Kidney epithelial cell (primary cell): ENCODE measurements at places on chromosomes 2 and 18. TPM values are rescaled to one million over a fixed set of nuclear protein-coding genes. Genes with fewer than 3 reads are reported as not detected.

GREB1L gene
- total RNA-seq, result 1.5 and 1.8 TPM in 2 replicates

PPP4R3B gene
- total RNA-seq, result 42.5 and 48.1 TPM in 2 replicates

TMEM163 gene
- 1.9 and 2.4 TPM in 2 replicates for total RNA-seq

CD8B2 gene
- not detected in 2 replicates for total RNA-seq

RGPD3 gene
- total RNA-seq, result 0.14 and 0.46 TPM in 2 replicates

FLACC1 gene
- total RNA-seq, result 0.14 and 0.54 TPM in 2 replicates

FECH gene
- total RNA-seq, result 52.9 and 58.3 TPM in 2 replicates

LPIN1 gene
- total RNA-seq, result 23.6 and 30.6 TPM in 2 replicates

- no peak for DNase-seq
These were observed 43.4 kb upstream of the OTOF start for GRCh38 chr2:26521054-26521912.

DNA sequence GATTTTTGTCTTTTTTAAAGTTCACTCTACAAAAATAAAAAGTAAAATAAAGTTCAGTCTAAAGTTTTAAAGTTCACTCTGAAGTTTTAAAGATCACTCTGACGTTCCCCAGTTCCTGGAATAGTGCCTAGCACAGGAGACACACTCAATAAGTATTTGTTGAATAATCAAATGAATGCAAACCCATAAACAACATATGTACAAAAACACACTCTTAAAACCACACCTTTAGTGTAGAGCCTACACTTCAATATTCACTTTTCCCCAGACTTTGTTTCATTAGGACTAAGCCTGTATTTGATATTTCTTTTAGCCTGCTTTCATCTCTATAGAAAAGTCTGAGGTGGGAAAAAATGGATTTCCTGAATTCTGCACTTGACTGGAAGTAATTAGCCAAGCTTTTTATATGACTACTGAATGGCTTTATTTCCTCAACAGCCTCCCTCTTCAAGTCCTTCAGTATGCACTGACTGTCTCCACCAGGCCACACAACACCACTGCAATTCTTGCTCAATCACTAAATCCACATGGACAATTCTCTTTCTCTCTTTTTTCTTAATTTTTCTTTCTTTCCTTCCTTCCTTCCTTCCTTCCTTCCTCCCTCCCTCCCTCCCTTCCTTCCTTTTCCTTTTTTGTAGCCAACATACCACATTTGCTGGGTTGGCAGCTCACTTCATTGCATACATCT, 104.6 kb downstream of the SS18 start:
- DNase-seq, result no peak

GRCh38 chr18:35983818-35984217, 11.3 kb downstream of the RMP24 start:
- no peak for DNase-seq

GRCh38 chr2:100344433-100344832, 22.1 kb upstream of the LONRF2 start:
- no peak for DNase-seq

GRCh38 chr2:151543876-151544275, 134.2 kb downstream of the RIF1 start:
- DNase-seq, result no peak

DNA sequence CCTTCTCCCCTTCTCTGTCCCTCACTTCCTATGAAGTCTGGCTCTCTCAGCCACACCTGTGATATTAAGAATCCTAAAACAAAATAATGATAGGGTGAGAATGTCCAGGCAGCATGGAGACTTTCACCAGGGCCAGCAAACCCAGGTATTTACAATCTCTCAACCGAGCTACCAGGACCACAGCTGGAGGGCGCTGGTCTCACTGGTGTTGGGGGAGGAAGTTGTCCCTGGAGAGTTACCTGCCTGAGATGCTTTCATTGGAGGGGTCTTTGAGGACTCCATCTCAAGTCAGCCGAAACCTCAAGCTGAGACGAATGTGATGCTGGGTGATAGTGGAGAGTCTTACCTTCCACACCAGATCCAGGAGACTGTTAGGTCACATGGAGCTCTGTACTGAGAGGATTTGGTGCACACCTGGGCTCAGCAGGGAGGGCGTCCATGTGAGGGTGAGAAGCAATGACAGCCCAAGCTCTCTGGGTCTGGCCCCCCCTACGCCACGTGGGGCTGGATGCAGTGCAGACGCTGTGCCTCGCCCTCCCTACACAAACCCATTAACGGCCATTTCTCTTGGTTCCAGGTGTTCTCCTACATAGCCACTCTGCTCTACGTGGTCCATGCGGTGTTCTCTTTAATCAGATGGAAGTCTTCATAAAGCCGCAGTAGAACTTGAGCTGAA, 27.4 kb downstream of the MAL start:
- DNase-seq, result no peak

GRCh38 chr2:47631792-47632398, 151.1 kb upstream of the MSH6 start:
- DNase-seq, result peak; percentile 55

- DNase-seq, result no peak
These were observed 1337.2 kb upstream of the NRXN1 start for GRCh38 chr2:52369178-52369577.

GRCh38 chr2:241869087-241869961, at the start of gene RTP5:
Gene RTP5 (plus strand): TSS chr2:241869729. CDS start chr2:241869757, 28 bp downstream.
- DNase-seq, result no peak

DNA sequence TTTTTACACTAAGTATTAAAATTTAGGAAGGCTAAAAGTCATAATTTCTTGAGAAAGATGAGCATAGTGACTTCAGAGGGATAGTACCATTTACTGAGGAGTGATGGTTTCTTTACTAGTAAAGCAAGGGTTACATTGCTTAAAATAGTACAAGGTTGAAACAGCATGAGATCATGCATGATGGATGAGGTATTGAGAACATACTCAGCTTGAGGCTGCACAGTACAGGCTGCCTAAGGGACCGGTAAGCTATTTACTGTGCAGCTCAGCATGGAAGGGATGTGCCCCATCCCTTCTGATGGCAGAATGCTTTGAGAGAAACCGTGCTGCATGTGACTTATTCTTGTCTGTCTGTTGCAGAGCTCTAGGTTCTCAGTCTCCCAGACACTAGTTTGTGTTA, 122.1 kb downstream of the EML6 start:
- no peak for DNase-seq

- DNase-seq, result no peak
These were observed 52.4 kb downstream of the TNS1 start for GRCh38 chr2:217950401-217950871.

- DNase-seq, result no peak
These were observed 3.1 kb downstream of the DSC3 start for GRCh38 chr18:31039426-31039825.

DNA sequence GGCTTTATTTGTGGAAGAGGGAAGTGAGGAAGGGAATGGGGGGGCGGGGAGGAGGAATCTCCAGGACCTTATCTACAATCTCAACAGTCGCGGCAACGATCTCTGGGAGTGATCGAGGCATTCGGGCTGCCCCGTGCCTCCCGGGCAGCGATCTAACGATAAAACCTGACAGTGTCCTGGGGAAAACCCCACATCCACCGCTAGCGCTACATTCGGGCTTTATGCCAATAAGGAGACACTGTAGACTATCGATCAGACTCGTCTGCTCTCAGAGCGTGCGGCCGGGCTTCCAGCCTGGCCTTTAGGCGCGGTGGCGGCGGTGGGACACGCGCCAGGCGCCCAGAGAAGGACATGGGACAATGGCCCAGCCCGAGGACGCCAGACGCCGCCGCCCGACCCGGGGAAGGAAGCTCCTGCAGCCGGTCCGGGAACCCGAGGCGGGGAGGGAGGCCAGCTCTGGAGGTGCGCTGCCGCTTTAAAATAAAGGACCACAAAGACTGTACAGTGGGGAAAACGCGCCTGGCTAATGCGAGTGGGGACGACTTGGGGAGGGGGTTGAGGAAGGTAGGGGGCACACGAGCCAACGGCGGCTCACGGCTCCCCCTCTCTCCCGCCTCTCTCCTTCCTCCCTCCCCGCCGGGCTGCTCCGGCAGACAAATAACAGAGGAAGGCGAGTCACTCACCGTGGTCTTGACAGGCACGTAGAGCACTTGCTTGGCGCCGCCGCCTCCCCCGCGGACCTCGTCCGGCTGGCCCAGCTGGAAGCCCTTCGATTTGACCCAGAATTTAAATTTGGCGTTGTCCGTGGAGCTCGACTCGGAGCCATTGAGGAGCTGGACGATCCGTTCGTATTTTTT, 2.2 kb downstream of the NOL4 start:
- no peak for DNase-seq

DNA sequence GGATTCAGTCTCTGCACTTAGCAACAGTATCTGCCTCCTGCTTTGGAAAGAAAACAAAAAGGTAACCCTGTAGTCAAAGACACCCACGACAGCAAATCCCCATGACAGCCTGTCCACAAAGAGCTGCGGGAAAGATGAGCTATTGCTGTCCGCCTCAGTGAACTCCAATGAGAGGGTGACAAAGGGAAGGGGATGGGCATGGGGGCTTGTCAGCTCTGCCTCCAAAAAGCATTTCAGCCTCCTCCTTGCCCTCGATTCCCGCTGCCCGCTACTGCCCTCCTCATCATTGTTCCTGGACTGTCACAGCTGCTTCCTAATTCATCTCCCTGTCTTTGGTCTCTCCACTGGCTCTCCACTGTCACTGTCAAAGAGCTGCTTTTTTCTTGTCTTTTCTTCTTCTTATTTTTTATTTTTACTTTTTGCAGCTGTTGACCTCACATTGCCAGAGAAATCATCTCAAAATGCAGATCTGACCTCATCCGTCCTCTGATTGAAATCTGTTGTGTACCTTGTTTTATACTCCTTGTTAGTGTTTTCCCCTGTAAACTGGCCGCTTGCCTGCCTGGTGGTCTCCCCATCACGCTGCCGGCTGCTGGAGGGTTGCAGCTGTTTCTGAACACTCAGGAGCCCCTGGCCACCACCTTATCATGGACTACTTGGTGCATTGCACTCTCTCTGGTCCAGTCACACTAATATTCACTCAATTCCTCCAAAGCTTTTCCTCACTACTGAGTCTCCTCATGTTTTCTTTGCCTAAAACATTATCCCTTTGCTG, 7.9 kb upstream of the E2F6 start:
- no peak for DNase-seq

DNA sequence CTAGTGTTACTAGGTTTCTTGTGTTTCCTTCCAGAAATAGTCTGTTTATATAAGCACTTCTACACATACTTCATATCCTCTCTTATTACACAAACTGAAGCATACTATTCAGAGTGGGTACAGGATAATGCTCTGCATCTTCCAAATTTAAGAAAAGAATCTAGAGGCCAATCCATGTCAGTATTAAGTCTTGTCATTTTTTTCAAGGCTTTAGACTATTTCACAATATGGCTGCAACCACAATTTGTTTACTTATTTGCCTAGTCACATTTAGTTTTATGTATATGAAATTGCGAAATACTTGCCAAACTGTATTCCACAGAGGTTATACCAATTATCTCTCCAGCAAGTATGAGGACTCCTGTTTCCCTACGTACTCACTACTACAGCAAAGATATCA, 27.9 kb downstream of the IWS1 start:
- no peak for DNase-seq

DNA sequence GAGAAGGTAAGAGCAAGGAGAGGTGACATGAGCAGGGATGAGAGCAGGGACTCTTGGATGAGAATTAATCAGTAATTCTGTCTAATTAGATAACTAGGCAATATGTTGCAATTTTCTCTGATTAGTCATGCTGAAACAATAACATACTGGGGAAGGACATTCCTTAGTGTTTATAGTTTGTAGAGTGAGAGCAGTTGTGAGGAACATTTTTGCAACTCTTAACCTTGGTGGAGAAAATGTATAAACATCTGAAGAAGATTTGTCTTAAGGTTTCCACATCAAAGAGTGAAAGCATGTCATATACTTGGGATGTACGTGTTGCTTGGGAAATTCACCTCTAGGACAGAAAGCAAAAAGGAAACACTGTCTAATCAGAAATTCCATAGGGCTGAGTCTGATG, 955.4 kb upstream of the FANCL start:
- peak; percentile 16 for DNase-seq

GRCh38 chr18:25853691-25854433, 236.6 kb downstream of the SS18 start:
- DNase-seq, result no peak

DNA sequence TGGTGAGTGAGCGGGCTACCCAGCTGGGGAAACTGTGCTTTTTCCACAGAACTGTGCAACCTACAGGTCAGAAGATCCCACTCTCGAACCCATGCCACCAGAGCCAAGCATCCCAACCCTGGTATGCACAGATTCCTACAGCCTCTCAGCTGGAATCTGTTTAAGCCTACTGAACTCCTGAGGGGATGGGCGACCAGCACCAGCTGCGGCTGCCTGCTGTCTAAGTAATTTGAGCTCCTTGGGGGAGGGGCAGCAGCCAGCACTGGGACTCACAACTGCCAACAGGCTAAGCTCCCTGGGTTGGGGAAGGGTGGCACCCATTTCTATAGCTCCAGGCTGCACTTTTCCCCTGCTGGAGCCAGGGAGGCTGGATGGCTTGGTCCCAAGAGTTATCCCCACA, 11.8 kb downstream of the CYP27C1 start:
- DNase-seq, result peak; percentile 26

DNA sequence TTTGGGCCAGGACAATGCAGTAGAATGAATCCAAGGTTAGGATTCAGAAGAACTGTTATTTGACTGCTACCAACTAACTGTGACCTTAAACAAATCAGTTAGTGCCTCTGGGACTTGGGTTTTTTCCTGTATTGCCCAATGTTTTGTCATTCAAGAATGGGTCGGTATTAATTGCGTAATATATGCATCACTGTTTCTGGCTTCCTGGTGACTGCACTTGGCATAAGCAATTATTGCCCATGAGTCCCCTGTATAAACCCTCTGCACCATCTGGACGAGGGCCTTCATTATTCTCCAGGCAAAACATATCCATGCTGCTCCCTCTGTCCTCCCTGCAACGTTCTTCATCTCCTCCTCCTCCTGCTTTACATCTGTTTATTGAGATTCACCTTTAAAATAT, 255.8 kb upstream of the LRRTM1 start:
- DNase-seq, result no peak

- no peak for DNase-seq
These were observed 31.3 kb upstream of the SSB start for GRCh38 chr2:169767243-169767888.

DNA sequence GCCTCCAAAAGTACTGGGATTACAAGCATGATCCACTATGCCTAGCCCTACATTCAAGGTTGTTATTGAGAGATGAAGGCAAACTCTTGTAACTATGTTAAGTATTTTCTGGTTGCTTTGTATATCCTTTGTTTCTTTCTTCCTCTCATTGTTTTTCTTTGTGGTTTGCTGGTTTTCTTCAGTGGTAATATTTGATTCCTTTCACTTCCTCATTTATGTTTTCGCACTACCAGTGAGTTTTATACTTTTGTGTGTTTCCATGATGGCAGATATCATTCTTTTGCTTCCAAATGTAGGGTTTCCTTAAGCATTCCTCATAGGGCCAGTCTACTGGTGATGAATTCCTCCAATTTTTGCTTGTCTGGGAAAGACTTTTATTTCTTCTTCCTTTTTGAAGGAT, 90.2 kb downstream of the NCK2 start:
- no peak for DNase-seq
